RPMI8226 (cell line): ENCODE measurements at places on chromosomes 7 and 10.

DNA sequence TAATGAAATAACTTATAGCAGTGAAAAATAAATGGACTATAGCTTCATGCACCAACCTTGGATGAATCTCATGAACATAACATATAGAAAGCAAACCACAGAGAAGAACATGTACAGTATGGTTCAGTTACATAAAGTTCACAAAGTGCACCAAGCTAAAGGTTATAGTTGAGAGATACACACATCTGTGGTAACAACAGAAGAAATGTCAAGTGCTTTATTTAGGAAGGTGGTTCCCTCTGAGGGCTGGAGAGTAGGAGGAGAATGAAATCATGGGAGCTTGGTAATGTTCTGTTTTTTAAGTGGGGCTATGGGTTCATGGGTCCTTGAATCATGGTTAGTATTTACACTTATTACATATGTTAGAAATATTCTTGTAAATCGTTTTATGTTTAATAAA is 323.3 kb downstream of the PHTF2 start:
- DNase-seq, result no peak

- no peak for DNase-seq
These were observed 1.7 kb upstream of the NEURL1 start for GRCh38 chr10:103491729-103492364.

GRCh38 chr7:69545175-69545574 is 53.1 kb upstream of the AUTS2 start:
- no peak for DNase-seq

- DNase-seq, result no peak
These were observed 196.1 kb upstream of the SVIL start for GRCh38 chr10:29830531-29831512.

- no peak for DNase-seq
These were observed 103.3 kb upstream of the DIP2C start for GRCh38 chr10:792792-793100.

- DNase-seq, result no peak
These were observed 64.5 kb downstream of the DNMBP start for GRCh38 chr10:99945263-99945662.

GRCh38 chr10:123788981-123789380 is 102.6 kb downstream of the CPXM2 start:
- no peak for DNase-seq
